Stomach (tissue), 19 donors: ENCODE measurements at places on chromosomes 1 and 21. TPM values are rescaled to one million over a fixed set of nuclear protein-coding genes. Genes with fewer than 3 reads are reported as not detected.
A peak's percentile ranks its signal among the peaks of the same experiment; 100 is the strongest.

Gene IL10
- 1.9 TPM for polyA plus RNA-seq

Gene SPRR5
- not detected for polyA plus RNA-seq

Gene CHAF1B
- polyA plus RNA-seq, result 0.76 TPM

Gene SLAMF6
- polyA plus RNA-seq, result 0.19 TPM

Gene CFHR1
- polyA plus RNA-seq, result not detected

Gene GRHL3
- 0.19 TPM for polyA plus RNA-seq

DNA sequence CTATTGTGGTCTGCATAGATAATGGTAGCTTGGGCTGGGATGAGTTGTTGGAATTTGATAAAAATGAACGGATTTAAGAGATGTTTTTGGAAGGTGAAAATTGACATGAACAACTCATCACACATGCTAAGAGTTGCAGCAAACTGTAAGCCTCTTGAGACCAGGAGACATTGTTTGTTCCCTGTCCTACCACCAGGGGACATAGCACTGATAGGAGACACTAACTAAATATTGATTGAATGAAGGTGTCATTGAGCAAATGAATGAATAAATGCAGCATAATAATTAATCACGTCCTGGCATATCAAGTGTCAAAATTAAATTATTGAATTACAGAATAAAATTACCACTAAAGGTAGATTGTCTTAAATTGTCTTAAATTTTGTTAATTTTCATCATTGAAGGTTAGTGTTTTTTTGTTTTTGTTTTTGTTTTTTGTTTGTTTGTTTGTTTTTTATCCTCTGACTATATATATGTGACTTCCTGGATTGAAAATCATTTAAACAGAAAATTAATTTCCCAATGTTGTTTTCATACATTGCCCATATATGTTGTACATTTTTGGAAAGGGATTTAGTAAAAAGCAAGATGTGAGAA is 285.3 kb upstream of the C1orf105 start:
- DNase-seq, result no peak

GRCh38 chr1:20037877-20038276 is 32.1 kb upstream of the PLA2G5 start:
- DNase-seq, result no peak

- DNase-seq, result no peak
These were observed 19.7 kb upstream of the NRDC start for GRCh38 chr1:51898090-51898734.

DNA sequence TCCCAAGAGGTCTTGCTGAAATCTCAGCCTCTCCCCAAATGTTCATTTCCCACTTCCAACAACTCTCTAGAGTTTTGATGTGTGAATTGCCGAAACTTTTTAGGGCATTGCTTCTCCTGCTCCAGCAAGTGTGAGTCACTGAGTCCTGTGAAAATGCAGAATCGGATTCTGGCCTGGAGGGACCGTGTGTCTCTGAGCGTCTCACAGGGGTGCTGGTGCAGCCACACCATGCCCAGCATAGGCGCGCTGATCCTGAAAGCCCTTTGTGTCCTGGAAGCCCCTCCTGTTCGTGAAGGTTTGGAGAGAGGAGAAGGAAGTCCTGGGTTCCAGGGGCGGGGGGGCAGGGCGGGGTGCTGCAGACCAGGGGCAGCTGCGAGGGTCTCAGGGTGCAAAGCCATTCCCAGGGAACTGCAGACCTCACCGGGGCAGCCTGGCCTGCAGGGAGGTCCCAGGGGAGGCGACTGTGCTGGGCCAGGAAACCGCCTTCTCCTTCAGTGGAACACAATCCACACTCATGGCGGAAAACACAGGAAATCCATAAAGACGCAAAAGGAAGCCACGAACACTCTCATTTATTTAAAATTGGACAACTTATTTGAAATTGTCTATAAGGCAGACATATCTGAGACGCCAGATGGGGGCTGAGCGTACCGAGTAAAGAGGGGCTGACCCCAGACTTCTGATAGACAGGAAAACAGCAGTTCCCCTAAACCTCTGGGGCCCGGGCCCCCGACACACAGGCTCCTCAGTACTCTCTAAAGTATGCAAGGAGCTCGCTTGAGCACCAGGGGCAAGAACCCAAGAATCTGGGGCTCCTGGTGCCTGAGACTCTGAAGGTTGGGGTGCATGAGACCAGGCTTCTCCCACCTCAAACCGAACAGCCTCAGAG is 43.5 kb upstream of the ADARB1 start:
- no peak for DNase-seq

- DNase-seq, result no peak
These were observed 4.8 kb upstream of the SLC35D1 start for GRCh38 chr1:67058761-67059160.

- peak; percentile 16 for DNase-seq
These were observed 49.5 kb downstream of the TP53BP2 start for GRCh38 chr1:223796210-223796609.

DNA sequence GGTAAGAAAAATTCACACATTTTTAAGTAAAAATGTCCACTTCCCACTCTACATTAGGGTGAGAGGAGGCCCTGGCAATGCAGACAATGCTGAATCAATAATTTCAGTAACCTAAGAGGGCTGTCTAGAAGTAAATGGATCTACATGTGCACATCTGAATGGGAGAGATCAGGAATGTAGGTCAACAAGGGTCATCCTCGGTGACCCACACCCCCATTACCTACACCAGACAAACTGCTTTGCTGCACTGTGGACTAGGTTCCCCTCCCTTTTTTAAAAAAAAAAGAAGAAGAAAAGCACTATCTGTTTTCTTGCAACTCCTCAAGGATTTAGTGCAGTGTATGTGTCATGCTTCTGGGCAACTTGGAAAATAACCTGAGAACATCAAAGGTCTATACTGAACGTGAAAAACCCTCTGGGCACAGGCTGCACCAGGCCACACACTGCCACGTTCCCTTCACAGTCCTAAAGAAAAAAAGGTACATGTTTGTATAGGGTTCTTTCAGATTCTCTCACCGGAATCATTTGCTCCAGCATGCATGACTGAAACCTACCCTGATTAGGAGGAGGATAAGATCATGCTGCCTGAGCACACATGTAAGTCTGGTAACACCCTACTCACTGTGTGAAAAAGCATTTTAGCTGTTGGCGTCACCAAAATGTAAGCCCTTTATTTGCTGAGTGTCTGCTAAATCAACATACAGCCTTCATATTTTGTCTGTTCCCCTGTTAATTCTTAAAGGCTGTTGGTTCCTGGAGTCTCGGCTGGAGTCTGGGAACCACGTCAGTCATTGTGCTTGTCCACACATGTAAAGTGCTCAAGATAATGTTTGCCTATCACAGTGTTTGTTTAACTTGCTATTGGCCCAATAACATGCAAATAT is 341.0 kb downstream of the SMYD3 start:
- DNase-seq, result no peak
